ENCODE measurements at places on chromosomes 12 and 14.

- DNase-seq, result no peak
Measured at GRCh38 chr14:56995010-56995409, 184.7 kb upstream of the OTX2 start.

GRCh38 chr12:127660961-127661360 is 606.0 kb upstream of the TMEM132C start:
- no peak for DNase-seq

DNA sequence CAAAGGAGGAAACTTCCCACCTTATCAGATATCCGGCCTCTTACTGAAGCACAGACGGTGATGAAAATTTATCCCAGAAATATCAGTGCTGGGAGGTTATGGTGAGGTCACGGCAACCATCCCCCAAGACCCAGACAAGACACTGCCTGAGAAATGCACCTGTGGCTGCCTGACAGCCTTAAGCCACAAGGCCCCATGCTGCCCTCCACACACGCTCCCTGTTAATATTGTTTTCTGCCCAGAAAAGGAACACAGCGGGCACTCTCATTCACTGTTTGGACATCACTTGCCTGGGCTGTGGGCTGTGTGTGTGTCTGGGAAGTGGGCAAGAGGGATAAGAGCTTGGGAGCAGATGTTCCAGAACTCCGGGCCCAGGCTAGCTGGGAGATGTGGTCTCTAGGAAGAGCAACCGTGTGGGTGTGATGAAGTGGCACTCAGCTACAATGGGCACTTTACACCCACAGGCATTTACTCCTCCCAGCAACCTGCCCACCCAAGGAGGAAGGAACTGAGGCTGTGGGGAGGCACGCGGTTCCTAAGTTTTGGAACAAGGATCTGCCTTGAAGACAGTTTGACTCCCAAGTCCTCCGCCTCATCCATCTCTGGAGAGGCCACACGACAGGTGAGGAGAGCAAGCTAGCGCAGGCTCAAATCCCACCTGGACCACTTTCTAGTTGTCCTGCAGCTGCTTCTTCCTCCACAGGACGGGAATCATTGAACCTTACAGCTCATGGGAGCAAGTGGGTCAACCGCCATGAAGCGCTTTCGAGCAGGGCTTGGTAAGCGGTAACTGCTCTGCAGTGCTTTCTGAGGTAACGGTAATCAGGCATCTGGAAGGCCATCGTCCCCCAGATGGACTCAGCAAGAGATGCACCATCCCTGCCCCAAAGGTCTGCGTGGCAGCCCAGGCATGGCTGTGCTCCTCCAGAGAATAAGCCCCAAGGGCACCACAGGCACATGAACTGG is 91.4 kb downstream of the CHGA start:
- DNase-seq, result no peak

- no peak for DNase-seq
Measured at GRCh38 chr12:103806803-103807202, 34.2 kb downstream of the NT5DC3 start.

DNA sequence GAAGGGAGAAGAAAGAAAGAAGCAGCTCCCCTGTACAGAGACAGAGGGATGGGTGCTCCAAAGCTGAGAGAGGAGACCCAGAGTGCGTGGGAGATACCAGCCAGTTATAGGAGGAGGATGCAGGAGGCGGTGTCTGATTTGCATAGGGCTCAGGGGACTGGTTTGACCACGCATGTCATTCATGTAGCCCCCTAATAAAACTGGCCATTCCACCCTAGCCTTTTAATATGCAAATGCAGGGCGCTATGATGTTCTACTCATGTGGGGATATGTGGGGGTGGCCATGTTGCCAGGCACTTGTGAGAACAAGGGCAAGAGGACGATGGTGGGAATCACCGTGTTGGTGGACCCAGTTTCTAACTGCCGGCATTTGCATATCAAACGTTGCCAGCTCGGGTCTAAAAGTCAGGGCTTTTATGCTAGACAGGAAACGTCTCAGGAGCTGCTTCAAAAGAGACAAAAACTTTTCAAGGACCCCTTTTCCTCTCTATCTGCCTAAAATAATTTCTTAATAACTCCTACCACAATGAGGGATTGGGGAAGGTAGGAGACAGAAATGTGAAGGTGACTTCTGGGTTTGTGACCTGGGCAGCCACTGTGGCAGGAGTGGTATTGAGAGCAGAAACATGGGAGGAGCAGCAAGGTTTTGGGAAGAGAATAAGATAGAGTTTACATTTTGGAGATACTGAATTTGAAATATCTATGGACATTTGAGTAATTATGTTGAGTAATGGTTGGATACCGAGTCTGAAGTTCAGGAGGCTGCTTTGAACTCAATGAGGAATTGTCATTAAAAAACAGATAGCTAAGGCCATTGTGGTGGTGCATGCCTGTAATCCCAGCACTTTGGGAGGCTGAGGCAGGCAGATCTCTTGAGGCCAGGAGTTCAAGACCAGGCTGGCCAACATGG is 2.2 kb upstream of the ATXN3 start:
- DNase-seq, result no peak

GRCh38 chr12:45977620-45978019 is 12.8 kb downstream of the SCAF11 start:
- no peak for DNase-seq

GRCh38 chr12:25557830-25558436 is 4.8 kb upstream of the LMNTD1 start:
- peak; percentile 11 for DNase-seq

DNA sequence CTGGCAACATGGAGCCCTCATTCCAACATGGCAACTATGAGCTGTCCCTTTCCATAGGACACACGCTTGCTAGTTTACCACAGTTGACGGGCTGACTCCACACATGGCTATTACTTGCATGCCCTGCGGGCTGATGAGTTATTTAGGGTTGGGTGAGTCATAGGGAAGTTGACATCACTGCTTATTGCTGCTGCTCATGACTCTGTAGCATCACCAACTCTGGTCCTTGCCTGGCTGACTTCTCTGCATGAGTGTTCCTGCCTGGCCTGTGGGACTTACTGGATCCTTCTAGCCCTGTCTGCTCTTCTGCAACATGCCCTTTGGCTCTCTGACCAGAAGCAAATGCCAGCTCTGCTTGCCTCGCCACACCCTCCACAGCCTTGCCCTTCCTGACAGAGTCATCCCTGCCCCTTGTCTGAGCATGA is 199.5 kb downstream of the ANO6 start:
- peak; percentile 26 for DNase-seq

- DNase-seq, result no peak
Measured at GRCh38 chr12:114776731-114777442, 92.9 kb upstream of the TBX3 start.

DNA sequence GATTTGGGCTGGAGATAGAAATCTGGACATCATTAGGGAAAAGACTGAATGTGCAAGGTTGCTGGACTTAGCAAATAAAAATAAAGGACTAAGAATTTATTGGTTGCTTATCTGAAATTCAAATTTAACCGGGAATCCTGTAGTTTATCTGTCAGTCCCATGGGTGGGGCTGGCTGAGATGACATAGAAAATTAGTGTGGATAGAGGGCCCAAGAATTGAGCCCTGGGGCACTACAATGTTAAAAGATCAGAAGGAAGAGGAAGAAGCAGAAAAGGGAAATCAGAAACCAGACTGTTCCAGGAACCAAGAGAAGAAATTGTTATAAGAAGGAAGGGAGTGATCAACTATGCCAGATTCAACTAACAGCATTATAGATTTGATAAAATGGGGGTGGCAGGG is 96.7 kb upstream of the CCDC196 start:
- DNase-seq, result no peak

GRCh38 chr12:56336361-56337167 is 2.1 kb upstream of the IL23A start:
- no peak for DNase-seq

DNA sequence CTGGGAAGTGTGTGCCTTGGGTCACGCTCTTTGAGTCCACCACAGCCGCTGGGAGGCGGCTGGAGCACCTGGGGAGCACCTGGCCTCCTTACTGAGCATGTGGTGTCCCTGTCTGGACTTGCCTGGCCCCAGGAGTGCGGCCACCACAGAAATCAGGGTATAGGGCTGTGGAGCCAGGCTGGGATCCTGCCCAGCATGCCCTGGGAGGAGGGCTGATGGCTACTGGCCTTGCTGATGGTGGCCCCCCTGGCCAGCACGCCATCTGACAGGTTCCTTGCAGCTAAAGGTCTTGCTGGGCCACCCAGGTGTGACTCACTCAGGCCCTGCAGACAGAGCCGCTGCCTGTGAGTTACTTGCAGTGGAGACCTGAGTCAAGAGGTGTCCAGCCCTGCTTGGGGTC is 6.0 kb downstream of the ULK1 start:
- DNase-seq, result no peak

- no peak for DNase-seq
Measured at GRCh38 chr12:88717188-88717587, 136.9 kb upstream of the KITLG start.

- no peak for DNase-seq
Measured at GRCh38 chr14:54638135-54638446, 71.2 kb downstream of the SAMD4A start.

DNA sequence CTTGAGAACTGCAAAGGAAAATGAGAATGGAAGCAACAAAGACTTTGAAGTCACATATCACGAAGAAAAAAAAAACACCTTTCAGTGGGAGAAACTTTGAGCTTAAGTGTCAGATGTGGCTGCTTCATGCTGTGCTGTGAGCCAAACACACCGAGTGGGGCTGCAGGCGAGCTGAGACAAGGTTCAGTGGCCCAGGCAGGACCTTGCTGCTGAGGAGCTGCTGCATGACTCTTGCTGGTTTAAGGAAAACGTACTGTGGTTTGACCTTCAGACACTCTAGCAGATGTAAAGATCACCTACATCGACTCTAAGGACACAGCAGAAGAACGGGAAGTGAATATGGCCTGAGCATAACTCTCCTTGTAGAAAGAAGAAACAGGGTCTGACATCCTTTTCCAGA is 118.1 kb upstream of the OR4E1 start:
- no peak for DNase-seq

- no peak for DNase-seq
Measured at GRCh38 chr12:127455347-127456265, 811.4 kb upstream of the TMEM132C start.

GRCh38 chr14:30748343-30748742 is 126.0 kb upstream of the COCH start:
- no peak for DNase-seq

DNA sequence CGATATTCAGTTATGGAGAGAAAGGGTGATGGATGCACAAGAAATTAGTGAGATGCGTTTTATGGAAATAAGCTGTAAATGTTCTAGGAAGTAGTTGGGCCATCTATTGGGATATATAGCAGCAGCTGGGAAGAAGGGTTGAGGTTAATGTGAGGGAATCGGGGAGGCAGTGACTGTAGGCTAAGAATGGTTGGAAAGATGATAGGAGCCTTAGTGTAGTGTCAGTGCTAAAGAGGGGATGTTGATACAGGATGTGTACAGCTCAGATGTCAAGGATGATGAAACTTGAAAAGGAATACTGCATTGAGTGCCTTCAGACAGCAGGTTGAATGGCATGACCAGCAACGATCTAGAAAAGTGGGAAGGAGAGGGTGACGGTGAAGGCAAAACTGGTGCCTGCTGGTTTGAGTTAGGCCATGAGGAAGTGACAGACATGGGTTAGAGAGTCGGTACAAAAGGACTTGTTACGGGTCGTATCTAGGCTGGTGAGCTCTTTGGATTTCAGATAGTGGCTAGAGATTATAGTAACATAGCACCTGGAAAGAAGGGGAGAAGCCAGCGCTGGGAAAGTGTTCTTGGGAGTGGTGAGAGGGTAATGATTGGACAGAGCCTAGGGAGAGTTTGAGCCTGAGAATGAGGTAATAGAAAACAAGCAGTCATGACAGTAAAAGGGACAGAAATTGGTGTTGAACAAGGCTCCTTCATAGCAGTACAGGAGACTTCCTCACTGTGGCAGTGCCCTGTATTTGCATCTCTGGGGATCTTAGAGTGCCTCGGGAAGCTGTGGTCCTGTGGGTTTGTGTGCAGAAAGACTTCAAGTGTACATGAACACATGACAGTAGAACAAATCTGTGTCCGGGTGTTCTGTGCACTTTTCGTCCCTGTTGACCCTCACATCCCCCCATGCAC is 9.6 kb downstream of the MARS1 start:
- DNase-seq, result no peak

Data from HEK293T (cell line).